ENCODE measurements at places on chromosomes 11 and 22.

DNA sequence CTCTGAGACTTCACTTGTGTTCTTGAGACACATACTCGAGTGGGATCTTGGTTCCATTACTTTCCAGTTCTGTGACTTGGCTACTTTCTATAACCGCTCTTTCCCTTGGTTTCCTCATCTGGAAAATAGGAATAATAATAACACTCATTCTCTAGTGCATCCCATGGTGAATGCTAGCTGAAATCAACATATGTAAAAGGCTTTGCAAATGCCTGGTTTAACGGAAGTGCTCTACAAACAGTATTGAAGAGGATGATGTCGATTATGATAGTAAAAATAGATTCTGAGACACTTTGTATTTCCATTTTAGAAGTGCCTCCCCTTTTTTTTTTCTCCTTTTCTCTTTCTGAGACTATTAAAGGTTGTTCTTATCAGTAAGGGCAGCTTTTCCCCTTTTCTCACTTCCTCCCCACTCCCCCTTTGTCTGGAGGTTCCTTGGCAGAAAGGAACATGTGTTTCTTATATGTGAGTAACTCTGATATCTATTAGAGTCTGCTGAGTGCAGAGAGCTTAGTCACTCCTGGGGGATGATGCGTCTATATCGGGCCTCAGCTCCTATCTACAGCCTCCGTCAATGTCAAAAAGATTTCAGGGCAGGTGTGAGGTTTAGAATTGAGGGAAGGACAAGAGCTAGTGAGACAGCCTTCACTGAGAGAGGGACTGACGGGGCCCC, 489.3 kb downstream of the NTM start:
- peak; percentile 68 for DNase-seq

- no peak for DNase-seq
Measured at GRCh38 chr22:19853058-19853878, 1.4 kb downstream of the GNB1L start.

DNA sequence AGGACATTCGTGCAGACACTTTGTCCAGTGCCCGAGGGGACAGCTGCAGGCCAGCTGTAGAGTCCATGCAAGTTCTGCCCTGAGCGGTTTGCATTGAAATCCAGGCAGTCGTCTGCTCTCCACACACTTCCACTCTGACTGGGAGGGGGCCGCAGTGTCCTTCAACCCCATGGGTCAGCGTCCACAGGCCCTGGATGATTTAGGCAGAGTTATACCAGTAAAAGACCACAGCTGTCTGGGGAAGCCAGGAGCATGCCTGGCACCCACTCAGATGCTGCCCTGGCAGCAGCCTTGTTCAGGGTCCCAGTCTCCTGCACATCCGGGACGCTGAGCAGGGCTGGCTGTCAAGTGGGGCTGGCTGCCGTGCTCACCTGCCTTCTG, 26.5 kb downstream of the KRTAP5-5 start:
- DNase-seq = no peak

DNA sequence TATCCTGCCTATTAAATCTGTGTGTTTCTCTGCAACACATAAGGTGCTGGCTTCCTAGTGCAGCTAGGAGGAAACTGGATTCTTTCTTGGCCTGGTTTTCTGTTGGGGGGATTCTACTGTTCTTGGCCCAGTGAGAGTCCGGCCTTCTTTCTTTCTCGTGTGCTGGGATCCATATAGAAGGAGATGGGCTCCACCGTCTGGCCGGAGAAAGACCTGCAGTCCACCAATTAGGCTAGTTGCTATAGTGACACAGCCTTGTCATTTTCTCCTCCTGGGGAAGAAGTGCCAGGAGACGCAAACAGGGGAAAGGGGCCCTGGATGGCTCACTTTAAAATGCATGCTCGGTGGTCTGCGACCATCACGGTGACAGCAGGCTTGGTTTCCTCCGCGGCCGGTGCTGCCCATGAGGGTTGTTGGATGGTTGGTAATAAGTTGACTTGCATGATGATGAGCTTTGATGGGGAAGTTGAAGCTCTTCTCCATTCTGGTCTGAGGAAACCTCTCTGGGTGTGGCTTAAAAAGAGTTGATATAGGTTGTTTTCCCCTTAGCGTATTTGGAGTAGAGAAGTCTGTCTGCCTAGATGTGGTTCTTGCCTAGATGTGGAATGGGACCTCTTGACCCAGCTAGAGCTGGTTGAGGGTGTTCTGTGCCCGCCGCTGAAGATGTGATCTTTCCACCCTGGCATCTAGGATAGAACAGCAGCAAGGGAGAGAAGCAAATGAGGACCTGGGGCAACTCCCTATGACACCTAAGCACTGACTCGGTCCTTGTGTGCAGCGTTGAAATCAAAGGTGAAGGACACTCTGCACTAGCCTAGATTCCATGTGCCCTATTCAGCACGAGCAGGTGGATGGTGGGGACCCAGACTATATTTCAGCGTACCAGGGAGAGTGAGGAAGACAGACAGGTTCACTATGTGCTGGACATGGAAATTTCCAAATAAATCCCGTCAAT, 1335.0 kb downstream of the BRD1 start:
- peak; percentile 59 for DNase-seq

DNA sequence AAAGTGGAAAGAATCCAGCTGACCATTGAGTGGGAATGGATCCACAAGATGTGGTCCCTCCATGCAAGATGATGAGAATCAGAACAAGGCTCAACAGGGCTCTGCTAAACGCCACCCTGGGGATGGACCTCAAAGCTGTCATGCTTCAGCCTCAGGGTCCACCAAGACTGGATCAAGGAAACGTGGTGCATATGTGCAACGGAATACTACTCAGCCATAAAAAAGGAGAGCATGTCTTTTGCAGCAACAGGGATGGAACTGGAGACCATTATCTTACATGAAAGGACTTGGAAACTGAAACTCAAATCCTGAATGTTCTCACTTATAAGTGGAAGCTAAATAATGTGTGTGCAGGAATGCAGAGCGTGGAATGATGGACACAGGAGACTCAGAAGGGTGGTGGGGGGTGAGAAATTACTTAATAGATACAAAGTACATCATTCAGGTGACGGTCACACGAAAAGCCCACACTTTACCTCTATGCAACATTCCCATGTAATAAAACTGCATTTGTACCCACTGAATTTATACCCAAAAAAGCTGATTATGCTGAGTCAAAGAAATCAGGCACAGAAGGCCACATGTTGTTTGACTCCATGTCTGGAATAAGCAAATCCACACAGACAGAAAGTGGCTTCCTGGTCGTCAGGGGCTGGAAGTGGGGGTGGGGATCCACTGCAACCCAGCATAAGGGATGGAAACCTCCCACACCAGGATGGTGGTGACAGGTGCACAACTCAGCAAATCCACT, 116.1 kb downstream of the SHANK2 start:
- no peak for DNase-seq

Data from fibroblast of mammary gland (primary cell).